ENCODE measurements at places on chromosomes 6 and 20. TPM values are rescaled to one million over a fixed set of nuclear protein-coding genes. Genes with fewer than 3 reads are reported as not detected.

TOMM6 gene
- 343 TPM for polyA plus RNA-seq

- H3K4me1 ChIP-seq, result no peaks in the 10 kb centered on the region
- H3K4me3 ChIP-seq, result no peak overlapping the region
- no peaks in the 10 kb centered on the region for H3K36me3 ChIP-seq
- H3K27me3 ChIP-seq, result no peaks in the 10 kb centered on the region
- DNase-seq, result no peak
Measured at GRCh38 chr6:12895721-12896120, 179.2 kb downstream of the PHACTR1 start.

GRCh38 chr6:19906171-19906570, 69.0 kb downstream of the ID4 start:
- no peaks in the 10 kb centered on the region for H3K4me1 ChIP-seq
- H3K27ac ChIP-seq, result no peak overlapping the region
- DNase-seq, result no peak
- no peaks in the 10 kb centered on the region for H3K27me3 ChIP-seq
- H3K36me3 ChIP-seq, result no peaks in the 10 kb centered on the region
- no peak overlapping the region for H3K4me3 ChIP-seq

DNA sequence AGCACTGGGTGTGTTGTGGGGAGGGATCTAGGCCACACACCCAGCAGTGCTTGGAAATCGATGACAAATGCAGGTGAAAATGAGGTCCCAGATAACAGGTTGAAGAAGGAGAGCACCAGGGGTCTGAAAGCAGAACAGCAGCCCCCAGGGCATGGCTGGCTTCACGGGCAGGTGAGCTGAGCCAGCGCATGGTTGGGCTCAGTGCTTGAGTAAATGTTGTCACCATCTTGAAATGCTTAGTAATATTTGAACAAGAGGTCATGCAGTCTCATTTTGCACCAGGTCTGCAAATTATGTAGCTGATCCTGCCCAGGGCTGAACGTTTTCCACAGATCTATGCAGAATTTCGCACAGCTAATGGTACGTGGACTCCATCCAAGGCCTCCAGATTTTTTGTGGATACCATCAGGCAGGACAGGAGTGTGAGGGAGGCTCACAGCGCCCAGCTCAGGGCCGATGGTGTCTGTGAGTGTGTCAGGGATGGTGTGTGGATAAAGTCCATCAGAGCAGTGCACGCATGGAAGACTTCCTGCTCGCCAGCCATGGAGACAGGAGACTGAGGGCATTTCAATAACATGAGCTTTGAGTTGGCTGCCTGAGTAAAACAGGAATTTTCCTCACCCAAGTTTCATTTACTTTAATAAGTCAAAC, 53.1 kb upstream of the SNX9 start:
- H3K4me1 ChIP-seq, result peaks cover 42% of the 10 kb centered on the region
- no peak overlapping the region for H3K4me3 ChIP-seq
- H3K27ac ChIP-seq, result no peak overlapping the region
- H3K36me3 ChIP-seq, result no peaks in the 10 kb centered on the region
- DNase-seq, result no peak

- DNase-seq, result no peak
- H3K4me3 ChIP-seq, result no peak overlapping the region
- H3K27ac ChIP-seq, result no peak overlapping the region
- peaks cover 42% of the 10 kb centered on the region for H3K36me3 ChIP-seq
- H3K27me3 ChIP-seq, result no peaks in the 10 kb centered on the region
- no peaks in the 10 kb centered on the region for H3K4me1 ChIP-seq
Measured at GRCh38 chr6:34587325-34587724, 31.2 kb upstream of the SPDEF start.

GRCh38 chr20:8342391-8342790, 210.3 kb downstream of the PLCB1 start:
- H3K4me1 ChIP-seq, result no peaks in the 10 kb centered on the region
- no peaks in the 10 kb centered on the region for H3K36me3 ChIP-seq
- H3K27me3 ChIP-seq, result no peaks in the 10 kb centered on the region
- no peak overlapping the region for H3K4me3 ChIP-seq

RXRB gene
- polyA plus RNA-seq, result 4.5 TPM

- no peaks in the 10 kb centered on the region for H3K27me3 ChIP-seq
- H3K27ac ChIP-seq, result no peak overlapping the region
- H3K36me3 ChIP-seq, result no peaks in the 10 kb centered on the region
- H3K4me1 ChIP-seq, result no peaks in the 10 kb centered on the region
- no peak overlapping the region for H3K4me3 ChIP-seq
Measured at GRCh38 chr6:75882734-75883133, 133.7 kb downstream of the MYO6 start.

DNA sequence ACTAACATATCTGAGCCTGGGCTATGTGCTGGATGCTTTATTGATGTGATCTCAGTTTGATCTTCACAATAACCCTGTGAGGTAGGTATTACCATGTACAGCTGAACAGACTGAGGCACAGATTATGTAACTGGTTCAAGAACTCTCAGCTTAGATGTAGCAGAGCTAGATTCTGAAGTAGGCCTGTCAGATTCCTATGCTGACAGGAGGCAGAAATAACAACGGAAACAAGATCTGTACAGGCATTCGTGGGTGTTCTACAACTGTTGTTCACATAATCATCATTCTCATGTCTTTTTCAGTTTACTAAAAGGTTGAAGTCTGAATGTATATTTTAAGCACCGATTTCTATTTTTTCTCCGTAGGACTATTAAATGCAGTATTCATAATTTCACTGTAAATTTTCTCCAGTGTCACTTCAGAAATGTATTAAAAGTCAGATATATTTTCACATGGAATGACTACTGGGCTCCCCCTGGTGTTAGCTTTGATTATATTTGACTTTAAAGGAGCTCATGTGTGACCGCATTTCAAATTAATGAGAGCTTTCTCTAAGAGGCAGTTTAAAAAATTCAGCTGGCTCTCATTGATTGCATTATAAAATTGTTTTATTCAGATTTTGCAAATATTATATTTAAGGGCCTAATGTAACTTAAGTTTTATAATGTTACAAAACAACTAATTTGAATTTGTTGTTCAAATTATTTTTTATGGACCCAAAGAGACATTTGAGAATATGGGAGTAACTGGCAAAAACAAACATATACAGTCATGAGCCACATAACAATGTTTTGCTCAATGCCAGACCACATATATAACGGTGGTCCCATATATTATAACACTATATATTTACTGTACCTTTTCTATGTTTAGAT, 36.4 kb upstream of the SLC17A4 start:
- H3K27me3 ChIP-seq, result no peaks in the 10 kb centered on the region
- H3K4me1 ChIP-seq, result peaks cover 11% of the 10 kb centered on the region
- H3K4me3 ChIP-seq, result no peak overlapping the region
- no peak for DNase-seq

PIM1 gene
- 20.5 TPM for polyA plus RNA-seq

- no peak for DNase-seq
- no peaks in the 10 kb centered on the region for H3K27me3 ChIP-seq
- H3K4me1 ChIP-seq, result peaks cover 5% of the 10 kb centered on the region
- H3K4me3 ChIP-seq, result no peak overlapping the region
Measured at GRCh38 chr20:2234598-2235191, 61.1 kb upstream of the TGM3 start.

- DNase-seq, result no peak
- H3K27ac ChIP-seq, result no peak overlapping the region
- H3K4me3 ChIP-seq, result no peak overlapping the region
- no peaks in the 10 kb centered on the region for H3K4me1 ChIP-seq
- no peaks in the 10 kb centered on the region for H3K36me3 ChIP-seq
Measured at GRCh38 chr6:39666706-39667489, 58.3 kb downstream of the KIF6 start.
